ENCODE measurements at places on chromosomes 13 and 19.

- DNase-seq, result no peak
Measured at GRCh38 chr19:7679771-7680605, 645 bp upstream of the TRAPPC5 start.

- DNase-seq, result no peak
Measured at GRCh38 chr19:12872255-12872654, 9.0 kb downstream of the DNASE2 start.

DNA sequence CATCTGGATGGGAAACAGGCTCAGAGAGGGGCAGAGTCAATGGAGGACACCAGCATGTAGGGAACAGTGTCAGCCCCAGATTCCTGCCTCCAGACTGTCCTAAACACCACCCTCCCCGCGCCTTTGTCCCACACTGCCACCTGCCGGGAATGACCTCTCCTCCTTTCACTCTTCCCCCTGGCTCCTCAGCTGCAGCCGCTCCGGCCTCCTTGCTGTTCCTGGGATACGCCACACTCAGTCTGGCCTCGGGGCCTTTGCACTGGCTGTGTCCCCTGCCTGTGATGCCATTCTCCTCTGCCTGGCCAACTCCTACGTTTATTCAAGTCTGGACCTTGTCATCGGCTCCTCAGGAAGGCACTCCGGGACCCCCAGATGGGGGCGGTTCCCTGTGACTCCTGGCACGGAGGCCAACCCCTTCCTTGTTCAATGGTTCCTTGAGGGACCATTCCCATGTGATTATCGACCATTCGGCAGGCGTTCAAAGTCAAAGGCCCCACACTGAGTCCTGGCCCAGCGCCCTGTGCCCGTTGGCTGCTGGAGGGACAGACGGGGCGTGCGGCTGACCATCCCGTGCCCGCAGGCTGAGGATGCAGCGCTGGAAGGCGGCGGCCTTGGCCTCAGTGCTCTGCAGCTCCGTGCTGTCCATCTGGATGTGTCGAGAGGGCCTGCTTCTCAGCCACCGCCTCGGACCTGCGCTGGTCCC, 15.8 kb downstream of the FUT6 start:
- DNase-seq, result no peak

DNA sequence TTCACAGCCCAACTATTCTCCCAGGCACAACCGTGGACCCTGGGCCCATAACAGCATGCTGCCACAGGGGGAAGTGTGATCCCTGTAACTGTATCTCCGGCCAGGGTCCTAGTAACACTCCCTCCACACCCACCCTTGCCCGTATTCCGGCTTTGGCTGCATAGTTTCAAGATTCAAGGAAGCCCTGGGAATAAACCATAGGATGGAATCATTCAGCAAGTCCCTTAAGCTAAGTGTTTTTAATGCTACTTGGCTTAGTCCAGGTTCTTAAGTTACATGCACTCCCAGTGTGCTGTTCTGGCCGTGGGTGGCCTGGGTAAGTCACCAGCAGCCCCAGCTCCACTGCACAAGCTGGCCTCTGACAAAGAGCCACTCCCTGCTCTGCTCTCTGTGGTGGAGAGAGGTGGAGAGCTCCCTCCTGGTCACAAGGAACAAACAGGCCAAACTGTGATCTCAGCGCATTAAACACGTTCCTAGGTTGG, 532.4 kb upstream of the SGCG start:
- no peak for DNase-seq

DNA sequence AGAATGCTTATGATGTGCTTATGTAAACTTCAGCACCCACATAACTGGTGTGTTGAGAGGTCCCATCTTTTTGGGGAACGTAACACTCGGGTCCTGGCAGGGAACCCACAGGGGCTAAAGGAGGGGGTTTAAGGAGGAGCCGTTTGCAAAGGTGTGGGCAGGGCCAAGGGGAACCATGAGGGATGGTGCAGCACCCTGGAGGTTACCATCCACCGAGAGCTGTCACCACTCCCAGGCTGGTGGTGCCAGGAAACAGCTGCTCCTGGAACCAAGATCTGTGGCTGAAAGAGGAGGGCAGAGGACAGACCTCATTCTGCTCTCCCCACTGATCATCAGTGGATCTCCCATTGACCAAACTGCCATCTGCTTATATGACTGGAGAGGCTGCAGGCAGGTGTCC, 23.2 kb upstream of the CYP4F8 start:
- DNase-seq, result no peak

DNA sequence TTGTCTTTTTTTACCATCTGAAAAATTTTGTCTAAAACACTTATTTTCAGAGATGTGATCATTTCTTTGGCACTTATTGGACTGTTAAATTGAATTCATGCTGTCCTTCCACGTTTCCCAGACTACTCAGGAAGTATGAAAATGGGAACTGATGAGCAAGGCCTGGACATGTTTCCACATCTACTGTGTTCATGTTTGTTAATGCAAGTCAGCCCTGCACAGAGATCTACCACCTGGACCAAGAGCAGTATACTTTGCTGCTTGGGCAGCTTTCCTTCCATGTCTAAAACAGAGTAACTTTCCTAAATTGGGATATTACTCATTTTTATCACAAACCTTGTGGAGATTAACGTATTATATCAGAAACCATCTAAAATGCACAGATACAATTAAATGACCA, 687.4 kb downstream of the DIAPH3 start:
- no peak for DNase-seq

DNA sequence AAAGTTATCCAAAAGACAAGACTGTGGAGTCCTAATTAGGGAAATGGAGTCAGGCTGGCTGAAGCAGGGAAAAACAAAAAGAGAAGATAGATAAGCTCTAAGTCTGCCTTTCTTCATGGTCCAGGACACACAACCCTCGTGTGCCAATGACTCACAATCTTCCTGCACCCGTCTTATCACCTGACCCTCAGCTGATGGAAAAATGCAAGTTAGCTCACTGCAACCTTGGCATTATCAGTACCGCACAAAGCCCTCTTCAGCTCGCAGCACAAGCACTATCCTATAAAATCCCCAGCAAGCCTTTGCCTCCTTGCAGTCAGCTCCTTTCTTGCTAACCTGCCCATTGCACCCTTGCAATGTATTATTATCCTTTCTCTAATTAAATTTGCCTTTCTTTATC, 4.3 kb downstream of the OR7A5 start:
- DNase-seq, result no peak

GRCh38 chr13:40969169-40969901, 49.8 kb downstream of the ELF1 start:
- no peak for DNase-seq

DNA sequence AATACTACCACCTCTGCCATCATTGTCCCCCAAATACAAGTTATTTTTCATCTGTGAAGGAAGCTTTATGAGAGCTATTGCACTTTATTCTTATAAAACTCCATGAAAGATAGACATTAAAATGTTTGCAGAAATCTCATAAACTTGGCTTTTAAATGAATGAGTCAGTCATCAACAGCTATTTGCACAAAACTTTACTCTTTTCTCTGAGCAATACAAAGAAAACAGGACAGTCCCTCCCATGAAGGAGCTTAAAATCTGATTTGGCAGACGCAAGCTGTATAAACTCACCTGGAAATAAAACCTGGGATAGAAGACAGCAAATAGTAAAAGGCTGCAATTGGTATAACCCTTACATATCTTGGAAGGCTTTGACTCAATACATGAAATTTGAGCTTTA, 16.6 kb upstream of the RCBTB1 start:
- DNase-seq, result no peak

GRCh38 chr13:39385621-39386231, 217.3 kb downstream of the LHFPL6 start:
- no peak for DNase-seq

DNA sequence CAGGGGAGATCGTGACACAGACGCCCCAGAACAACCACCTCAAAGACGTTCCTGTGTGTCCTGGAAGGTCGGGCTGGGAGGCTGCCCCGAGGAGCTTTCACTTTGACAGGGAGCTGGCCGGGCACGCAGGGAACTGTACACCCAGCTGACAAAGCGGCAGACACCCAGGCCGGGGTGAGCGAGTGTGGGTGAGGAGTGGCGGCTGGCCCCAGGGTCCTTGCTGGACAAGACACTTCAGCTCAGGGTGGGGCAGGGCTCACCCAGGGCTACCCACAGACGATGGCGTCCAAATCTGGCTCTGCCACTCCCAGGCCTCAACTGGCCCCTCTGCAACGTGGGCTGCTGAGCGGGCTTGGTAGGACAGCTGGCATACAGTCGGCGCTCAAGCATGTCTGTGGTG, 2.0 kb downstream of the FGF22 start:
- no peak for DNase-seq

DNA sequence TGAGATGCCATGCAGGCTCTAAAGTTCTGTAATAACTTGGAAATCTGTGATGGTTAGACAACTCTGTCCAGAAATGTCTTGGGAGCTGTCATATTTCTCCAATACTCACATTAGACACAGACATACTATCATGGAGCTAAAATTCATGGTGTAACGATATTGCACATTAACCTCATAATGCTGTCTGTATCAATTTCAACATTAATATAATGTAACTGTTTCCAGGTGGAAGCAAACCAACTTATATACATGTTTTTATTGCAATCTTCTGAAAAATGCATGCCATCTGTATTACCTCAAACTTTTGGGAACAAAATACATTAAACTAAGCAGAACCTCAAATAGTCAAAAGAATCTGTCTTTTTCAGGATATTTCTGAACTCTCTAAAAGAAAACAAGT, 14.7 kb upstream of the SPART start:
- DNase-seq, result no peak

- no peak for DNase-seq
Measured at GRCh38 chr19:30151081-30151480, 209.0 kb downstream of the URI1 start.

DNA sequence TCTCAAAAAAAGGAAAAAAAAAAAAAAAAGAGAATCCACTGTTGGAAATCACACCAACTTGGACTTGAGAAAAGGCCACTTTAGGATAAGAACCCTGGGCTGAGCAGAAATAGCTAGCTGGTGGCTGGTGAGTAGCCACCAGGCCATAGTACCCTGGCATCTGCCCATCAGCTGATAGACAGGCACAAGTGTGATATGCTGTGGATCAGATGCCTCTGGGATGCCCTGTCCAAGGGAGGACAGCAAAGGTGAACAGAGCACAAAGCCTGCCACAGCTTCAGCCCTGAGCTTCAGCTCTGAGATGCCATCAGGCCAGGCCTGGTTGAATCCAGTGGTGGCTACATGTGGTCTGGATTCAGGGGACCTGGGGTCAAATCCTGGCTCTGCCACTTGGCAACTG, 8.7 kb downstream of the SIRT2 start:
- DNase-seq, result no peak

- peak; percentile 33 for DNase-seq
Measured at GRCh38 chr19:10269333-10270179, 1.4 kb upstream of the ICAM1 start.

- DNase-seq, result no peak
Measured at GRCh38 chr19:38877781-38878574, at the start of gene RINL. Gene RINL, minus strand, starts transcription at chr19:38878275. Its CDS starts 1,533 bp downstream, at chr19:38876742.

DNA sequence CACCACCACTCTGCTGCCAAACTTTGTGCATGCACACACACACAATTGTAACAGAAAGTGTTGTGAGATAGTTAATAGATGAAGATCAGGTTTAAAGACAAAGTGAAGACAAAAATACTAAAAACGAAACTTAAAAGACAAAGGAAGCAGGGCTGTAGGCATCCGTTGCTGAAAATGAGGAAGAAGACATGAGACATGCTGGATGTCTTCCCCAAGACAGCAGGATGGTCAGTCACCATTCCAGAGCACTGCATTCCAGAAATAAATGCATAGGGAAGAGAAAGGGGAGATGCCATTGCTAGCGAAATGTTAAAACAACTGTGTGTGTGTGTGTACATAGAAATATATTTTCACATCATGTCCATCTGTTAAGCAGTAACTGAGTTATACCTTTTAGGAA, 520.1 kb downstream of the SUCLA2 start:
- DNase-seq, result no peak

- DNase-seq, result peak; percentile 68
Measured at GRCh38 chr19:2246801-2247361, 2.2 kb upstream of the AMH start.

- DNase-seq, result no peak
Measured at GRCh38 chr19:23804676-23805075, 46.0 kb upstream of the ZNF681 start.

GRCh38 chr13:73223372-73223781, 164.6 kb downstream of the KLF5 start:
- no peak for DNase-seq

DNA sequence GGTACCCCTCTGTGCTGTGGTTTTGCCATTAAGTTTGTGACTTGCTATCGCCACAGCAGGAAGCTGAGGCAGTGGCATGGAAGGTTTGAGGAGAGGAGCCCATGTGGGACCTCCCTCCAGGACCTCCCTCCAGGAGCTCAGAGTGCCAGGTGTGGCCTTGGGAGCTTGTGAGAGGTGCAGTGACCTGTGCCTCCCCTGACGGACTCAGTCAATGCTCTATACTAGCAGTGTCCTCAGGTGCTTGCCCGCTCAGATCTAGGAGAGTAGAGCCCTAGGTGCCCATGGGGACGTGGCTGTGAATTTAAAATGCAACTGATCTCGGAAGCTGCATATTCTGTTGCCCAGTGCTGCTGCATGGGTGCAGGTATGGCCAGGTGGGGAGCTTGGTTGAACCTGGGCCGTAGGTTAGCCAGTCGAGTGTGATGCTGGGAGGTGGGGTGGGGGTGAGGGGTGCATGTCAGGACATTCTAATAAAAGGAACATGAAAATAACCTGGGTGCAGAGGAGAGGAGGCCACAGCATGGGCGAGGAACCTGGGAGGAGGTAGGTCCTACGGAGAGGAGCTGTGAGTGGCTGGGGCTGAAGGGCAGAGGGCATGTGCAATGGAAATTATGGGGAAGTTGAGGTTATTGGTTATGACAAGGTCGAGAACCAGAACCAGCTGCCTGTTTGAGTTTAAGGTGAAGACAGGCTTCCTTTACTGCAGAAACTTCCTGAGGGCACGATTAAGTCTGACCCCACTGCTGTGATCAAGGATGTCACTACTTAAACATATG, 41.6 kb downstream of the TEX29 start:
- no peak for DNase-seq

- DNase-seq, result no peak
Measured at GRCh38 chr19:39449116-39449797, 3.9 kb downstream of the SUPT5H start.

- no peak for DNase-seq
Measured at GRCh38 chr13:62250501-62251201, 835.0 kb upstream of the PCDH20 start.

DNA sequence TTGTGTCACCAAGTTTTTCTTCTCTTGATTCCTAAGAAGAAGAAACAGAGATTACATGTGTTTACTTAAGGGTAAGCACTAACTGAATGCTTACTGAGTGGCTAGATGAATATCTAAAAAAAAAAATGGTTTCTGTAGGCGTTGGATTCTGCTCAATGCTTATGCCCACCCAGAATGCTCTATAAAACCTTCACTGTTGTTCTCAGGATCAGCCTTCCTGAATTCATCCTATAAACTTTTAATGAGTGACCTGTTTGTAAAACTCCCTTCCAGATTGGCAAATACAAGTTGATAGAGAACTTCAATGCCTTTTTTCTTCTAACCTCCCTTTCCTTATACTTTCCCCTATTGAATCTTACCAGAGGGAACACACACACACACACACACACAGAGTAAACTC, 90.2 kb downstream of the NDFIP2 start:
- DNase-seq, result no peak

Data from amygdala (tissue), 56 donors.